ENCODE measurements at places on chromosomes 2 and 18.

GRCh38 chr2:19048593-19049266 is 309.7 kb downstream of the OSR1 start:
- DNase-seq, result no peak

GRCh38 chr2:20487392-20488174 is 40.7 kb downstream of the RHOB start:
- DNase-seq, result no peak

DNA sequence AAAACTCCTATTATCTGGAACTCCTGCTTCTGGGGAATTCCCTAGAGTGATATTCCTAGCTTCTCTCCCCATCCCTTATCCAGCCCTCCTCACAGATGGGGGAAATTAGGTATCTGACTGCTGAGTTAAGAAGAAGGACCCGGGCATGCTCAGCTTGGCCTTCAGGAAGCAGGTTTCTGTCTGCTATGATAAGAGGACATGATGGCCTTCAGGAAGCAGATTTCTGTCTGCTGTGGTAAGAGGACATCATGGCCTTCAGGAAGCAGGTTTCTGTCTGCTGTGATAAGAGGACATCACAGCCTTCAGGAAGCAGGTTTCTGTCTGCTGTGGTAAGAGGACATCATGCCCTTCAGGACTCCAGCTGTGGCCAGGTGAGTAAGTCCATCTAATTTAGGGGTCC is 65.2 kb downstream of the PLEKHM3 start:
- no peak for DNase-seq

DNA sequence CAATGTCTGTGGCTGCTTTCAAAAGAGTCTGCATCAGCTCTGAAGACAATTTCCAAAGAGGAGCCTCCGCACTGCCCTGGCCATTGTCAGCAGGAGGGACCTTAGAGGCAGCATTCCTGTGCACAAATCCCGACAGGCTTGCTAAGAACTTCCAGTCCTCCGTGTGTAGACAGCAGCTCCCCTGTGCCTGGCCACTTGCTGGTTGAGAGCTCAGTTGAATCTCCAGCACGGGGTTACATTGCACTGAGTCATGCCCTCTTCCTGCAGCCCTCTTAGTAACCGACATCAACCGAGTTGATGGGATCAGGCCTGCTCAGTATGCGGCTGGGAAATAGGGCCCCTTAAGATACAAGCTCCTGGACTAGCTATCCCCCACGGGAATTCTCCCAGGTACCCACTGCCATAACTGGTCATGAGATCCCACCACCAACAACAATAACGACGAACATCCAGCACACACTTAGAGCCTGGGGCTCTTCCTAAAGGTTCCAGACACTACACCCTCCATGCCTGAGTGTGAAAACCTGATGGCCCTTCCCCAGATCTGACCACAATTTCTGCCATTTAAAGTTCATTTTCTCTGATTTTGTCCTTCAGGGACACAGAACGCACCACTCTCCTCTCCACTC is 12.0 kb downstream of the ATP6V1B1 start:
- DNase-seq, result no peak

GRCh38 chr18:22193466-22193865 is 24.1 kb downstream of the GATA6 start:
- no peak for DNase-seq

DNA sequence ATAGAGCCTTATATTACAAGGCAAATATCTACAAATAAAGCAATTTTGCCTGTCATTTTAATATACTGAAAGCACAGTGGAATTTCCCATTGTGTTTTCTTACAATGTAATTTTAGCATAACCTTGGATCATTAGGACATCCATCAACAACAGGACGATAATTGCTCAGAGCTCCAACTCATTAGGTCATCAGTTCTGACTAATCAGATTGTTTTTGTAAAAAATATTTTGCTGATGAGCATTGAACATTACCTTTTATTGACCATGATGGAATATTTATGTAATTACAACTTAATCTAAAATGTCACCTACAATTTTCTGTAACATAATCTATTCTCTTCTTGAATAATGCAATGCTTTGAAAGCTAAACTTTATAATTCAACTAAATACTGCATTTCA is 215.3 kb upstream of the DSEL start:
- DNase-seq, result no peak

DNA sequence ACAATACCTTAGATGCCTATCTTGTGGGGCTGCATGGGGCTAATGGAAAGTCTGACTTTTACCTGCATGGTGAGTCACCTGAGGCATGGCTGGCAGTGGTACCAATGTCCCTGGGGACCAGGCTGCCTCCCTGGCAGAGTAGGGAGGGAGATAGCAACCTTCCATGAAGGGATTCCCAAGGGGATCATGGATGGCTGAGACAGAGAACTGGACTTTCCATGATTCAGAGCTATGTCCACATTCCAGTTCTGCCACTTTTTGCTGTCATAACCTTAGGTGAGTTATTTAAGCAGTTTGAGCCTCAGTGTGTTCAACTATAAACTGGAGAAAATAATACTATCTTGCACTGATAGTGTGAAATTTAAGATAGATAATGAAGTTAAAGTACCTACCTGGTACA is 178.6 kb downstream of the SETBP1 start:
- DNase-seq, result no peak

DNA sequence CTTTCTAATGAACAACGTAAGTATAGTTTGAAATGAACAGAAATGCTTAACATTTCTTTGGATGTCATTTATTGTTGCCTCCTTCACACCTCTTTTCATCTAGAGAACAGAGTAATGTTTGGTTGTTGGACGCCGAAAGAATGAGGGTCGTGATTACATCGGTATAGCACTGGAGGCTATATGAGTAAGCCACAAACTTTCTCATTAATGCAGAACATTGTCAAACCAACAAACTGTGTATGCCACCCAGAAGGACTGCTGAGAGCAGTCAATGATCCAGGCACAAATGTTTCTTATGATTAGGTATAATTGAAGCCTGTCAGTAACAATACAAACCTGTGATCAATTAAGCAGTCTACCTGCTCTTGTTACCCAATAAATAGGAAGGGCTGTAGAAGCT is 1494.7 kb upstream of the NXPH2 start:
- no peak for DNase-seq

GRCh38 chr18:29459972-29460371 is 1283.0 kb upstream of the CDH2 start:
- no peak for DNase-seq

DNA sequence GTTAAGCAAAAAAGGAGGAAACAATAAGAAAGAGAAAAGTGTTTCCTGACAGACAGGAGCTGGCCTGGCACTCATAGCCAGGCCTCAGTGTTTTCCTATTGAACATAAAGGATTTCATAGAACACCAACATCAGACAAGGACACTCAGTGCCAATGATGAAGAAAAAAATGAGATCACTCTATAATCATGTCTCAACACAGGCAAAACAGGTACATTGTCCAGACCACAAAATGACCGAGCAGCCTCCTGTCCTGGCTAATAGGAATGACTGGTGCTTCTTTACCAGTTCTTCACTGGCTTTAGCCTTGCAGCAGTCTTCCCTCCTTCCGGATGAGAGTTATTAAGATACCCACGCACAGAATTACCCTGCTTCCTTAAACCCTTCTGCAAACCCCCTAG is 35.6 kb downstream of the SEMA4F start:
- no peak for DNase-seq

DNA sequence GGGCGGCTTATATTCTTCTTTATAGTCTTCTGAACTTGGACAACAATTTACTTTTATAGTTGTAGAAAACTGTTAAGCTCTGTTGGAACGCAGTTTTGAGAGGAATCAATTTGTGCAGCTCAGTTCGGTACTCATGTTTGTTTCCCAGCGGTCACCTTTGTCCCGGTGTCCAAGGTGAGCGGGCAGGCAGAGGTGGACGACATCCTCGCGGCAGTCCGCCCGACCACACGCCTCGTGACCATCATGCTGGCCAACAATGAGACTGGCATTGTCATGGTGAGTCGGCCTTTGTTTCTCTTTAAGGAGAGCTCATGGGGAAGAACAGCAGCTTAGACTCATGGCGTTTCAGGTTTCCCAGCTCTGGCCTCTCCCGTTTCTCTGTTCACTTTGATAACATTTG is 18.6 kb upstream of the ESPNL start:
- no peak for DNase-seq

DNA sequence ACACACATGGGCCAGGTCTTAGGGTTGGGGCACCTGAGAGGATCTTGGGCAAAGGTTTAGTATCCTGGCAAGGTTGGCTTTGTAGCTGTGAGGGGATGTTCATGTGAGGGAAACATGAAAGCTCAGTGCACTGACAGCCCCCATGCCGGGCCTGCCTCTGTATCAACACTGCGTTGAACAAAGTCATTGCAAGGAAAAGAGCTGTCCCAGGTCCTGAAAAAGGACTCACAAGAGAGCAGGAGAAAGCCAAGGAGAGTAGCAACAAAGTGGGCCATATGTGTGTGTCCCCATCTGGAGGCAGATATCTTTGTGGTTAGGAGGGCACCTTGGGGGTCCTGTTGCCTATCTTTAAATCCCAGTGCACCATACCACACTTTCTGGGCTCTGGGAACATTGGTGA is 237.8 kb upstream of the THSD7B start:
- no peak for DNase-seq

GRCh38 chr2:52253416-52253980 is 1221.6 kb upstream of the NRXN1 start:
- no peak for DNase-seq

DNA sequence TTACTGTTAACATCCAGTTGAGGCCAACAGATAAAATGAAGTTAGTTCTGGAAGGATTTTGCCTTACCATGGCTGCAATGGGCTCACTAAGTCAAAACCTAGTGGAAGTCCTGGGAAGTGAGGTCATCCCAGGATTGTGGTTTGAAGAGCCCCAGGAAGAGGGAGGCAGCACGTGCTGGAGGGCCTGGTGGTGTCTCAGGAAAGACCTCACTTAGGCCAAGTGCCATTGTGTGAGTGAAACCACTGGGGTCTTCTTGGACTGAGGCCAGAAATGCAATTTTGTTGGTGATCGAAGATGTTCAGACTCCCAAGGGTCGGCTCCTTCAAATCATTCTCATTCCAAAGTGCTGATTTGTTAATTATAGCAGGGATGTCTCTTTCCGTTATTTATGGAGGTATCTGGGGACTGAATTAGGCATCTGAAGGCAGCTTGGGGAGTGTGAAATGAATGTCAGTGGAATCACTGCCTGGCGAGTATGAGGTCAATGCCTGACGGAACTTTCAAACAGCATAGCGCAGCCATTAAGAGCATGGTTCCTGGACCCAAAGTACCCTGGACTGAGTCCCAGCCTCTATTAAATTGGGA is 60.0 kb downstream of the IL1R2 start:
- no peak for DNase-seq

Data from GM12864 (cell line).